ENCODE measurements at places on chromosomes 6 and 20.

GRCh38 chr6:10230531-10230930, 184.3 kb downstream of the TFAP2A start:
- DNase-seq, result no peak

DNA sequence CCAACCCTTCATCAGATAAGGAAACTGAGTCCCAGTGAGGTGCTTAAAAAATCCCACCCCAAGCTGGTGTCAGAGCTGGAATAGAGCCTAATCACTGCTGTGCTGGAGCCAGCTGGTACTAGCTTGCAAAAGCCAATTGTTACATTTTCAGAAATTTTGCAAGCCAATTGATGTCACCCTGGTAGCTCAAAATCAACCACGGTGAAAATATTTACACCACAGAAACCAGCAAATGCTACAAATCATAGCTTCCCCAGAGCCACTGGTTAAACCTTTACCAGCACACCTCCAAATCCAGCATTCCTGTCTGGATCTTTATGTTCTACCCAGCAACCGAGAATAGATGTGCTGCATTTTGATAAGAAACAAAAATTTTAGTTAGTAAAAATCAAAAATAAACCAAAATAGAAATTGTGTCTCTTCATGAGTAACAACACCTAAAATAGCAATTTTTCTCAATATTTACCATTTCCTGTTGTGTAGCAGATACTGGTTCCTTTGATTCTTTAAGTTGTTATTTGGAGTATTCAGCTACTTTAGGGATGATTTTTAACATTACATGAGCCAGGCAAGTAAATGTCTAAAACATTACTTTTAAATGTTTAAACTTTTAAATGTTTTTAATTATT, 7.2 kb upstream of the LCA5 start:
- no peak for DNase-seq

DNA sequence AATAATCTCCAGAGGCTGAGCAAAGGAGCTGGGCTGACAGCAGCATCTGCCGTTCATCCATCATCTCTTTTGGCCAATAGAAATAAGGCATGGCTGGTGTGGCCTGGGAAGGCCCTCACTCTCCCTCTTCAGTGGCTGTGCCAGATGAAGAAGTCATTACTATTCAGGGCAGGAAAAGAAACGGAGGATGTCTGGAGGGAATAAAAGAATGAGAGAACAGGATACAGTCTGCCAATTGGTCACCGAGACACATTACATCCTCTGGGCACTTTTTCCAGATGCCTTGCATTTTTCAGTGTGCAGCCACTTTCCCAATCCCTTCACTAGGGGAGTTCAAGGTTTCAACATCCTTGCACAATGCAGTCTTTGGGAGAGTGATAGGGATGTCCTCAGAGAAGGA, 32.2 kb upstream of the VGLL2 start:
- no peak for DNase-seq

- DNase-seq, result no peak
Observed at GRCh38 chr6:135938576-135939207, 87.2 kb downstream of the PDE7B start.

DNA sequence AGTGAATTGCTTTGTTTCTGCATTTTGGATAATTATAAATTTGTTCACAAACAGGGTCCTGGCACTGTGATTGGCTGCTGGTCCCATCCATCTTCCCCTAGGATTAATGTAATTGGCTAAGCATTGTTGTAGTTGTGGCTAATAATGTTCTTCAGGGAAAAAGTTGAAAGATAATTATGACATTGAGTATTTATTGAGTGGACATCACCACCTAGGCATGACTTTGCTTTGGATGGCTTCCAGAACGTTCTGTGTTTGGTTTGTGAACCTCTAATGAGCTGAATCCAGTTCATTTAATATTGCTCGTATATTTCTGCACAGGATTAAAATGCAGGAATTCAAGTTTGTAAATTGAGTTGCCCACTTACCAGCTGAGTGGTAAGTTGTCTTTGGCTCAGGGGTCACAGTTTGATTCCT, 55.1 kb downstream of the ARID1B start:
- no peak for DNase-seq

DNA sequence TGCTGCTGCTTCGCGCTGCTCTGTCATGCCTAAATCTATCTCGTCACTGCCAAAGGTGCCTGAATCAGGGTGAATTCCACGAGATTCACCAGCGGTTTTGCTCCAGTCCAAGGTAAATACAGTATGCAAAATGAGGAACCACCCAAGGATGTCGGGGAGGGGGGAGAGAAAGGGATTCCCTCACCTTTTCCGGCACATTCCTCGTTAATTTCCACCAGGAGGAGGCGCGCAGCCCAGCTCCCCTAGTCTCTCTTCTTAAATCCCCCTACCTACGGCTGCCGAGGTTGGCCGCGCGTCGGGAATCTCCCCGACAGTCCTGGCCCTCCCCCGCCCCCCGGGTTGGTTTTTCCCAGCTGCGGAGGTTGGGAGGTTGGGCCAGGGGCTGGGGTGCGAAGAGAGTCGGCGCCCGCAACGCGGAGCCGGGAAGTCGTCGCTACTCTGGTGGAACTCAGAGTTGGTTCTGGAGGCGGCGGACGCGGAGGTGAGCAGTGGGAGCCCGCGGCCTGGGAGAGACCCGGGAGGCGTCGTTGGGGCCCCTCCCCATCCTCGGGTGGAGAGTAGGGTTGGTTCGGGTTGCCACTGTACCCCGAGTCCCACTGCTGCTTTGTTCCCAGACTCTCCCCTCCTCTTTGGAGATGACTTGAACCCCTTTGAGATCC, at the start of gene TPBG:
TPBG (plus strand) TSS at position 390 of the 659 bp plus-strand sequence. CDS start 1,145 bp downstream, outside the sequence.
- DNase-seq, result peak; percentile 4

GRCh38 chr20:16864069-16864468, 115.9 kb downstream of the OTOR start:
- DNase-seq, result no peak

GRCh38 chr6:96450082-96450769, 71.4 kb upstream of the UFL1 start:
- no peak for DNase-seq

GRCh38 chr6:252775-253535, 39.3 kb upstream of the DUSP22 start:
- DNase-seq, result no peak

- DNase-seq, result no peak
Observed at GRCh38 chr6:163786995-163787671, 372.6 kb downstream of the QKI start.

DNA sequence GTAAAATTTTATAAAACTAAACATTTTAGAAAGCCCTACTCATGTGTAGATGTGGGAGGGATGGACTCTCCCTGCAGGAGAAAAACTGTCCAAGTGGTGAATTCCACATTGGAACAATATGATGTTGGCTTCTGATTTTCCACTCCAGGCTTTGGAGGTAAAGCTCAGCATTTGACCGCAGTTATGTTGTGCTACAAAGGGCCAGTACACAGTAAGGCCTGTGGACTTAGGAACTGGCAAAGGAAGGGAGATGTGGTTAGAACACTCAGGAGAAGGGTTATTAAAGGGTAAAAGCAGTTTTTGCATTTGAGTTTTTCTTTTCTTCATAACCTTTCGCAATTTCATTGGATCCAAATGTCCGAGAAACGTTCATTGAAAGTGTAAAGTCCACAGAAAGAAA, 150.3 kb upstream of the SASH1 start:
- no peak for DNase-seq

DNA sequence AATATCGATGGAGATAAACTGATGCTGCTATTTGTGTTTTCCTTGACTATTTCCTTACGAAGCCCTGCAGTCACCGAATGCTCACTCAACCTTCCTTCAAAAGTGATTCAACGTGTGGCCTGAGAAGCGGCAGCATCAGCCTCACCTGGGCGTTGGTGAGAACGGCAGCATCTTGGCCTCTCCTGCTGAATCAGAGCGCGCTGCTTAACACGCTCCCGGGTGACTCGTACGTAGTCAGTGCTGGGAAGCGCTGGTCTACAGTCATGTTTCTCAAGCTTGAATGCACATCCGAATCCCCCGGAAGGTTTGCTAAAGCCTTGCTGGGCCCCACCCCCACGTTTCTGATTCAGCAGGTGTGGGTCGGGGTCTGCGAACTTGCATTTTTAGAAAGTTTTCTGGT, 214.1 kb upstream of the RREB1 start:
- DNase-seq, result no peak

DNA sequence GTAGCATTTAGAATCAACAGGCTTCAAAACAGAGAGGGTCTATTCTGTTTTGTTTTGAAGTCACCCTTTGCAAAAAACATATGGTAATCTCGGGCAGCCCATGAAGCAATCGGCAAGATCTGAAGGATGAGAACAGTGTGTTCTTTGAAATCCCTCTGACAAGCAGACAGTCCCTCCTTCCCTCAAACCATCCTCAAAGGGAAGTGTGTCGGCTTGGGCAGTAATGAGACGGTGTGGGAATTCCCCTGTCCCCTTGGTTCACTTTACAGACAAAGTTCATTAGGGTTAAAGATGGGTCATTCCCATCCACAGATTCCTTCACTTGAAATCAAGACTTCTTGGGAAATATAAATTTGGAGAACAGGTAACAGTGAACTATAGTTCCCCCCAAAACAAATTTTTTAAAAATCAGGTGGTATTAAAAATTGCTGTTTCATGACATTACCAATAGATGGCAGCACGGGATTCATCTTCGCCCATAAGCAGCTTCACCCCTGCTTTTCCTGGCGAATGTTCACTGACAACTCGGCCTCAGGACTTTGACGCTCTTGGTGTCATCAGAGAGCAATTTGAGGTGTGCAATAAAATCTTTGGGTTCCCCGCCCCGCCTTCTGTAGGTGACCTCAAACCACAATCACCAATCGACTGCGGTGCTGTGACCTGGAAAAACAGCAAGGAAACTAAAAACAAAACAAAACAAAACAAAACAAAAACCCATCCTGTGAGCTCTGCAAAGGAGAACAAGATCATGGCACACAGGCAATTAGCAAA, 159.3 kb upstream of the TNFAIP3 start:
- peak; percentile 77 for DNase-seq

DNA sequence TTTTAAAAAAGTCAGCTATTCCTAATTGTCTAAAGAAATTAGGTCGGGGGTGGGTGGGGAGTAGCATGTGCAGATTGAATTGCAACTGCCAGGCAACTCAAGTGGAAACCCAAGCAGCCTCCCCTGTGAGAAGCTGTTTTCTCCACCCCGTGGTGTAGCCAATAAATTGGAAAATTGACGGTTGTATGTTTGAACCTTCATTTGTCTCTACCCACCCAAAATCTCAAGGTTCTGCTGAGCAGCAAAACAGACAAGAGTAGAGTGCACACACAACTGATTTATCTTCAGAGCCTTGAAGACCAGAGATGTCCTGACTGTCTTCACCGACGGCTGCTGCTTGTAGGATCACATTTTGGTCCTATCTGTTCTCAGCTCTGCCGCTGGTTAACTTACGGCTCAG, 88.5 kb downstream of the DTD1 start:
- DNase-seq, result no peak

GRCh38 chr6:126307849-126308248, 32.1 kb upstream of the CENPW start:
- no peak for DNase-seq

DNA sequence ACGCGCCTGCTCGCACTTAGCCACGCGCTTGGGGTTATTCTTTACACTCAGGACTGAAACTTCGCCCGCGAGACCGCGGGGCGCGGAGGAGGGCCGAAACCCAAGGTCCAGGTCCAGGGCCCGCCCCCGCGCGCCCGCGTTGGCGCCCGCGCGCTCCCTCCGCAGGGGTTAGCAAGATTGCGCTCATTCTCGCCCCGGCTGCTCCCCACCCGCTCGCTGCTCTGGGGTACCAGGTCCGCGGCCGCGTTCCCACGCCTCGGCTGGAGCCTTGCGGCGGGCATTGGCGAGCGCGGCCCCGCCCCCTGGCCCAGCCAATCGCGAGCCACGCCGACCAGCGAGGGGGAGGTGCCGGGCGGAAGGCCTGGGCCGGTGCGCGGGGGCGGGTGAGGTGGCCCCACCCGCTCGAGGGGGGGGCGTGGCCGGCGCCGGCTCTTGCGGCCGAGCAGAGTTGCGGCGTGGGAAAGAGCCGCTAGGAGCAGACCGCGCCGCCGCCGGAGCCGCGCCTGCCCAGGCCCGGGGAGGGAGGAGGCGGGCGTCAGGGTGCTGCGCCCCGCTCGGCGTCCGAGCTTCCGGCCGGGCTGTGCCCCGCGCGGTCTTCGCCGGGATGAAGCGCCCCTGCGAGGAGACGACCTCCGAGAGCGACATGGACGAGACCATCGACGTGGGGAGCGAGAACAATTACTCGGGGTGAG, at the start of gene HEY2:
HEY2 (plus strand) TSS at position 460 of the 692 bp plus-strand sequence; CDS start at position 605, 145 bp downstream.
- peak; percentile 79 for DNase-seq

DNA sequence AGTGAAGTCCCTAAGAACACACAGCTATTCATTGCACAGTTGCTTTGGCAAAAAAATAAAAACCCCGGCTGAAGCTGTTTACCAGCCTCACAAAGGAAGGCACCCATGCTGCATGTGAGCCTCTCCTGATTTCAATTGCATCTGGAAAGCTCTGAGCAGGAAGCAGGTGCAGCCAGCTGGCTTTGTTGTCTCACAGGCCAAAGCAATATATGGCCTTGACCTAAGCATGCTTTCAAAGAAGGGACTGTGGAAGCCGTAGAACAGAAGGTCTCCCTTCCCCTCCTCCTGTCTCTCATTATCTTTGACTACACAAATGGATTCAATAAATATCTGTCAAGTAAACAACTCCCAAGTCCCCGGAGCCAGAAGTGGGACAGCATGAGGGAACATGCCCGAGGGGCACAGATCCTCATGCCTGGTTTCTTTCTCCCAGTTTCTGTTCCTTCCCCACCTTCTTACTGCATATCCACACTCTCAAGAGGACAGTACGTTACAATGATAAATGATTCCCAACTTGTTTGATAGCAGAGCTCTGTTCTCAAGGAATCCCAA, 57.2 kb upstream of the PCSK2 start:
- no peak for DNase-seq

DNA sequence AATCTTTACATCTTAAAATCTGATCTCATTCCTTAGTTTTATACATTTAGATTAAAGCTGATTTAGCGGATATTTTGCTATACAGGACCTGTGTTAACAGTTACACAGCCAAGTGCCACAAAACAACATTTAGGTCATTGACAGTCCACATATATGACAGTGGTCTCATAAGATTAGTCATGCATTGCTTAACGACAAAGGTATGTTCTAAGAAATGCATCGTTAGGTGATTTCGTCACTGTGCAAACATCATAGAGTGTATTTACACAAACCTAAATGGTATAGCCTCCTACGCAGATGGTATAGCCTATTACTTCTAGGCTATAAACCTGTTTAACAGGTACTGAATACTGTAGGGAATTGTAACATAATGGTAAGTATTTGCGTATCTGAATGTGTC, 21.6 kb downstream of the ADGRG6 start:
- DNase-seq, result no peak

- no peak for DNase-seq
Observed at GRCh38 chr20:52800734-52801627, 171.2 kb upstream of the TSHZ2 start.

- DNase-seq, result no peak
Observed at GRCh38 chr6:54992789-54993188, 146.2 kb downstream of the FAM83B start.

- no peak for DNase-seq
Observed at GRCh38 chr6:10964684-10965083, 77.8 kb downstream of the SYCP2L start.

Data from stimulated activated CD4-positive, alpha-beta T cell treated with anti-CD3 and anti-CD28 coated beads, Interleukin-4, amount 100 ng/mL, for 24 hours (primary cell).